A549 treated with DMSO at 1 μM for 4 hours (cell line): ENCODE measurements at places on chromosomes 16 and 17. TPM values are rescaled to one million over a fixed set of nuclear protein-coding genes. Genes with fewer than 3 reads are reported as not detected.

CDH15 gene
- 0.05 to 0.19 TPM (median 0.14 TPM) in 5 replicates for total RNA-seq

TMC5 gene
- total RNA-seq: 7.1 to 9.4 TPM (median 8.1 TPM) in 5 replicates

MLYCD gene
- total RNA-seq: 1.1 to 2.3 TPM (median 2.1 TPM) in 5 replicates

TEX14 gene
- 0.08 to 0.14 TPM (median 0.10 TPM) in 4 of 5 replicates, not detected in the other for total RNA-seq

HOXB9 gene
- 8.1 to 10.1 TPM (median 8.4 TPM) in 5 replicates for total RNA-seq

CTRB1 gene
- not detected in 5 replicates for total RNA-seq

DEXI gene
- 33.2 to 42.4 TPM (median 38.3 TPM) in 5 replicates for total RNA-seq

TNFRSF13B gene
- not detected in 5 replicates for total RNA-seq

RDM1 gene
- total RNA-seq: 2.1 to 4.0 TPM (median 3.1 TPM) in 5 replicates

TMEM94 gene
- total RNA-seq: 41.1 to 55.0 TPM (median 45.5 TPM) in 5 replicates

TPPP3 gene
- total RNA-seq: 10.2 to 14.4 TPM (median 12.0 TPM) in 5 replicates

NUPR1 gene
- total RNA-seq: 12.6 to 15.5 TPM (median 14.8 TPM) in 5 replicates

C16orf89 gene
- total RNA-seq: not detected in 5 replicates

FOXC2 gene
- total RNA-seq: 1.7 to 2.1 TPM (median 2.0 TPM) in 5 replicates

CCL3 gene
- not detected in 5 replicates for total RNA-seq

FDXR gene
- 54.9 to 76.2 TPM (median 59.9 TPM) in 5 replicates for total RNA-seq

SPN gene
- 0.03 TPM in 2 of 5 replicates, not detected in the others for total RNA-seq

C16orf54 gene
- not detected in 5 replicates for total RNA-seq

TEX19 gene
- 0.31 to 0.56 TPM (median 0.48 TPM) in 5 replicates for total RNA-seq

GDPD3 gene
- 1.5 to 2.8 TPM (median 2.0 TPM) in 5 replicates for total RNA-seq

UTS2R gene
- not detected in 5 replicates for total RNA-seq

ZNF747 gene
- 3.1 to 5.1 TPM (median 4.6 TPM) in 5 replicates for total RNA-seq

ITGAL gene
- total RNA-seq: 0.12 to 0.28 TPM (median 0.21 TPM) in 4 of 5 replicates, not detected in the other

PPM1E gene
- 0.06 to 0.08 TPM (median 0.07 TPM) in 5 replicates for total RNA-seq

TBC1D3 gene
- total RNA-seq: not detected in 5 replicates

ATAD5 gene
- total RNA-seq: 4.3 to 6.5 TPM (median 5.2 TPM) in 5 replicates

TPSAB1 gene
- total RNA-seq: 0.13 TPM in 1 of 5 replicates, not detected in the others

OTOP2 gene
- 0.06 to 0.18 TPM (median 0.07 TPM) in 5 replicates for total RNA-seq

FCSK gene
- 4.2 to 6.2 TPM (median 5.4 TPM) in 5 replicates for total RNA-seq

CCL16 gene
- not detected in 5 replicates for total RNA-seq

CHD3 gene
- 66.5 to 79.7 TPM (median 70.3 TPM) in 5 replicates for total RNA-seq

MRC2 gene
- 38.2 to 64.6 TPM (median 52.8 TPM) in 5 replicates for total RNA-seq

PLD6 gene
- 6.6 to 8.5 TPM (median 7.1 TPM) in 5 replicates for total RNA-seq

SLC2A4 gene
- 0.13 to 0.27 TPM (median 0.16 TPM) in 5 replicates for total RNA-seq

CSNK2A2 gene
- 56.8 to 67.3 TPM (median 64.4 TPM) in 5 replicates for total RNA-seq

OR1F1 gene
- total RNA-seq: 0.44 to 0.59 TPM (median 0.53 TPM) in 5 replicates

SLFN14 gene
- not detected in 5 replicates for total RNA-seq

KRTAP1-1 gene
- total RNA-seq: not detected in 5 replicates

PRKCB gene
- 0.17 to 0.50 TPM (median 0.24 TPM) in 5 replicates for total RNA-seq

CHMP6 gene
- 28.1 to 35.8 TPM (median 32.2 TPM) in 5 replicates for total RNA-seq

ABCC3 gene
- total RNA-seq: 122 to 146 TPM (median 140 TPM) in 5 replicates

CAMTA2 gene
- total RNA-seq: 22.0 to 37.9 TPM (median 31.6 TPM) in 5 replicates

USP31 gene
- 10.1 to 13.1 TPM (median 12.2 TPM) in 5 replicates for total RNA-seq

CBLN1 gene
- total RNA-seq: 0.06 to 0.24 TPM (median 0.08 TPM) in 4 of 5 replicates, not detected in the other

KRTAP9-4 gene
- not detected in 5 replicates for total RNA-seq

MAPT gene
- 1.5 to 1.7 TPM (median 1.6 TPM) in 5 replicates for total RNA-seq

ASGR1 gene
- total RNA-seq: 1.1 to 1.7 TPM (median 1.2 TPM) in 5 replicates

MMP2 gene
- total RNA-seq: 9.4 to 13.8 TPM (median 11.6 TPM) in 5 replicates

FASN gene
- 117 to 149 TPM (median 134 TPM) in 5 replicates for total RNA-seq

CSH2 gene
- not detected in 5 replicates for total RNA-seq

KRT31 gene
- not detected in 5 replicates for total RNA-seq

SLC4A1 gene
- total RNA-seq: not detected in 5 replicates

FHOD1 gene
- 37.1 to 55.5 TPM (median 49.9 TPM) in 5 replicates for total RNA-seq
